ENCODE measurements at places on chromosomes 11 and 22.

DNA sequence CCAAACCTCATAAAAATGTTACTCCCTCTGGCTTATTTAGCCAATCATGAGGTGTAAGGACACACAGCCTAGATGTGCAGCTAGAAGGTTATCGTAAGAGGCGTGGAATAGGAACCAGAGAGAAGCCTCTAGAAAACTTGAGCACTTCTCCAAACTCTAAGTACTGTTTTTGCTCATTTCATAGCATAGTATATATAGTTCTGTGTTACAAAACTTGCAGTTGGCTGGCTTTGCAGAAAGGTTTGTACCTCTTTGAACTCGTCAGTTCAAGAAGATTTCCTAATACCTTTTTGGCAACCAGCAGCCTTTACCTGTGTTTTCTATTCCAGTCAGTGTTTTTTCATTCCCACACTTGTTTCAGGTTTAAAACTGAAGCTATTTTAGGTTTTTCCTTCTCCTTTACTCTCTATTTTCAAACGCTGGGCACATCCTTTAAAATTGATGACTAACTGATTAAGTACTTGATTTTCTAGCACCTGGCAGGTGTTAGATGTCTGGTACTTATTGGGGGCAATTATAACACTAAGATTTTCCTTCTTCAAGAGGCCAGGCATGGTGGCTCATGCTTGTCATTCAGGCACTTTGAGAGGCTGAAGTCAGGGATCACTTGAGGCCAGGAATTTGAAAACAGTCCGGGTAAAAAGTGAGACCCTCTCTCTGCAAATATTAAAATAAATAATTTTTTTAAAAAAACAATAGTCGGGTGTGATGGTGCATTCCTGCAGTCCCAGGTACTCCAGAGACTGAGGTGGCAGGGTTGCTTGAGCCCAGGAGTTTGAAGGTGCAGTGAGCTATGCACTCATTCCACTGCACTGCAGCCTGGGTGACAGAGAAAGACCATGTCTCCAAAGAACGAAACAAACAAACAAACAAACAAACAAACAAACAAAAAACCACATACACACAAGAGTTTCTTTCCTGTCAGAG, 125.2 kb downstream of the LRRC4C start:
- no peak for DNase-seq

DNA sequence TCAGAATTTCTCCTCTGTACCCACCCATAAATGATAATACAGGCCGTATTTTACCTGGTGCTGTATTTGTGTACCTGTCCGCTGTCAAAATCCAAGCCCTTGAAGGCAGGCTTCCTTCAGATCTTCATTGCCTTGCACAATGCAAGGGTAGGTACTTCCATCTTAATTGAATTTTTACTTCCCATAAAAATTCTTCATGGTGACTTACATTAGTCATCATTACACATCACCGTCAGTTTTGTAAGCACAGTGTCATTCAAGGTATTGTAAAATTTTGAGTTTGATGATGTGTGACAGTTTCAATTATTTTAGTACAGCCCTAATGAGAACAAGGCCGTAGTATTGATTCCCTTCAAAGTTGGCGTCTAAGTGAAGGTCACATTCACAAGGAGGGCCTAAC, 770 bp upstream of the TSG101 start:
- no peak for DNase-seq

- DNase-seq = no peak
Measured at GRCh38 chr11:798093-798713, at the start of gene SLC25A22. Gene SLC25A22, minus strand, starts transcription at chr11:798281. Its CDS starts 3,275 bp downstream, at chr11:795006.

GRCh38 chr22:38016182-38017151, 32.1 kb upstream of the SOX10 start:
- DNase-seq = no peak

DNA sequence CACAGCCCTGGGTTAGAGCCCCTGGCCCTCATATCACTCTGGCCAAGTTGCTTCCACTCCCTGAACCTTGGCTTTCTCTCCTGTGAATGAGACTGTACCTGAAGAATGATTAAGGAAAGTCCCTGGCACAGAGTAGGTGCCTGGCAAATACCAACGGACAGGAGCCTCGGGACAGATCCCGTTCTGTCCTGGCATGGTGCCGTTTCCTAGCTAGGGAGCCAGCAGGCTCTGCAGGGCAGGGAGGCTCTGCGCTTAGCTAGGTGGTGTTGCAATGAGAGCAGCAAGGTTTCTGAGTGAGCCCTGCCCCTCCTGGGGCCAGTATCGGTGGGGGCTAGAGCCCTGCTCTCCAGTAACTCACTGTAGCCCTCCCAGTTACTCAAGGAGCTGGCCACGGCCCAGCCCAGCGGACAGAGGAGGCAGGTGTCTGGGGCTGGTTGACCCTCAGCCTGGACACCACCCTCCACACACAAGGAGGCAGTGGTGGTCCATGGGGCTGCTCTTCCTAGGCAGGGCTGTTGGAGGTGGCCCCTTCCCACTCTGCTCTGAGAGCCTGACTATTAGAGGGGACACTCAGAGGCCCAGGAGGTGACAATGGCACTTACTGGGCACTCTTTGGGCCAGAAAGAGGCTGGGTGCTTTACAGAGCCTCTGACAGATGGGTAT, 74.4 kb downstream of the NFAM1 start:
- no peak for DNase-seq
